ENCODE measurements at places on chromosomes 13 and 19. TPM values are rescaled to one million over a fixed set of nuclear protein-coding genes. Genes with fewer than 3 reads are reported as not detected.
A peak's percentile ranks its signal among the peaks of the same experiment; 100 is the strongest.

- H3K27me3 ChIP-seq = no peaks in the 10 kb centered on the region
- no peaks in the 10 kb centered on the region for H3K36me3 ChIP-seq
- H3K4me3 ChIP-seq = no peak overlapping the region
- H3K27ac ChIP-seq = no peak overlapping the region
- peak; percentile 80 for DNase-seq
- H3K4me1 ChIP-seq = peaks cover 1% of the 10 kb centered on the region
Observed at GRCh38 chr13:22967669-22968068, 213.1 kb upstream of the SGCG start.

DNA sequence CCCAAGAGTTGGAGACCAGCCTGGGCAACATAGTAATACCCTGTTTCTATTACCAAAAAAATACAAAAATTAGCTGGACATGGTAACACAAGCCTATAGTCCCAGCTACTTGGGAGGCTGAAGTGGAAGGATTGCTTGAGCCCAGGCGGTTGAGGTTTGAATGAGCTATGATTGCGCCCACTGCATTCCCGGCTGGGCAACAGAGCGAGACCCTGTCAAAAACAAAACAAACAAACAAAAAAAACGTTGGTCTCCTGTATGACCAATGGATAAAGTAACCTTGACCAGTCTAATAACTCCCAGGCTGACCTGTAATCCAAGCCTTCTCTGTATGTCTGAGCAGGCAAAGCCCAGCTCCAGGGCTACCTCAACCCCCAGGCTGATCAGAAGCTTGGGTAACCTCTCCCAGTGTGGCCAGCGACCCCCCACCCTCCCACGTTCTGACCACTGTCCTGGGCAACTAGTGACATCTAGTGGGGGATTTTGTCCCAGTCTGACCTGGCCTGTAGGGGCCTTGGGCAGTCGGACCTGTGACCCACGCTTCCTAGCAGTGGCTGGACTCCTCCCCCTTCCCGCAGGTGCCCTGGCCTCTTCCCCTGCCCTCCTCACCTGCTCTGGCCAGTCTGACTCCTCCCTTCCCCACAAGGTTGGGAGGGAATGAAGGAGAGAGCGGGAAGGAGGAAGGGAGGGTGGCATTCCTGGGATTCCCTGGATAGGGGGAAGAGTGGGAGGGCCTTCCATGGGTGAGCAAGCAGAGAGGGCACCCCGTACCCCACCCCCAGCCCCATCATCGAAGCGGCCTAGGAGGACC lies 1.0 kb upstream of the BCAM start:
- H3K27ac ChIP-seq = peak overlapping the region; percentile 51
- peaks cover 18% of the 10 kb centered on the region for H3K27me3 ChIP-seq
- H3K36me3 ChIP-seq = no peaks in the 10 kb centered on the region
- peaks cover 29% of the 10 kb centered on the region for H3K4me1 ChIP-seq
- DNase-seq = no peak

DNA sequence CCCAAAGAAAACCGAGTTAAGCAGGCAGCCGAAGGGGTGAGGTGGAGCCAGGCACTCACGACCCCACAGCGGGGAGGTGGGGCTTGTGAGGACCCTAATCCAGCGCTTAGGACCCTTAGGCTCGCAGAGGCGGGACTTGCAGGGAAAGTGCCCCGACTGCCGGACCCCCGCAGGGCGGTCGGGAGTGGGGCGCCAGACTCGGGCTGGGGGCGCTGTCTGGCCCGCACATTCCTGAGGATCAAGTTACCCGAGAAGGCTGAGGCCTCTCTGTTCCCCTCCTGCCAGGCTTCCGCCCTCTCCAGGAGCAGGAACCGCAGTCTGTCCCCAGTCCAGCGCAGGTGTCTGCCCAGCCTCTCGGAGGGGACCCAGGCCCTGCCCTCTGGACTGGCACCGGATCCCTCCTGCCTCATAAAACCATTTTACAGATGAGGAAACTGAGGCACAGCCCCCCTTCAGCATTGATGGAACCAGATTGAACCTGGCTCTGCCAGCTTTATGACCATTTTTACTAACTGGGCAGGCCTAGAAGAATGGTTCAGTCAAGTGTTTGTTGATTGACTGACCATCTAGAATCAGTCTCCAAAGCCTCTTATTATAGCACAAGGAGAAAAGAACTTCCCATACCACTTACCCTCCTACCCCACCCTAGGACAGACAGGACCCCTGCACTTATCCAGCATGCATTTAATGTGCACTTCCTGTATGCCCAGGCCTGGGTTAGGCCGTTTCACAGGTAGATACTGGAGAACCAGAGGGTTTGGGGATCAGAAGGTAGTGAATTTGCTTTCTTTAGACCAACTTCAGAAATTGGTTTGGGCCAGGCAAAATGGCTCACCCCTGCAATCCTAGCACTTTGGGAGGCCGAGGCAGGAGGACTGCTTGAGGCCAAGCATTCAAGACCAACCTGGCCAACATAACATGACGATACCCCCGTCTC lies 6.7 kb upstream of the JUND start:
- H3K27ac ChIP-seq = peak overlapping the region; percentile 68
- no peak overlapping the region for H3K4me3 ChIP-seq
- H3K4me1 ChIP-seq = peaks cover 52% of the 10 kb centered on the region
- no peaks in the 10 kb centered on the region for H3K36me3 ChIP-seq

DNA sequence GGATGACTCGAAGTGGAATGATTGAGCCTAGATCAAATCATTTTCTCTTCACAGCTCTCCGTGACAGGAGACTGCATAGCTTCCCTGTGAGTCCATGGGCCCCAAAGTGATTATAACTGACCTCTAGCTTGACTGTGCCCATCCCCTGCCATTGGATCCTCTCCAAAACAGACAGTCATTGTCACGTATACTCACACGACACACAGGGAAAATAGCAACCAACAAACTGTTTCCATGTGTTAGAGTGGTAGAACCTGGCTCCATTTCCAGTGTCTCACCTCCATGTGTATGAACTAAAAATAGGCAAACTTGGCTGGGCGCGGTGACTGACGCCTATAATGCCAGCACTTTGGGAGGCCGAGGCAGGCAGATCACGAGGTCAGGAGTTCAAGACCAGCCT lies 48.8 kb upstream of the NPAS1 start:
- H3K27me3 ChIP-seq = no peaks in the 10 kb centered on the region
- peak overlapping the region; percentile 93 for H3K27ac ChIP-seq
- no peak overlapping the region for H3K4me3 ChIP-seq
- H3K4me1 ChIP-seq = peaks cover 86% of the 10 kb centered on the region
- no peak for DNase-seq

- H3K27me3 ChIP-seq = no peaks in the 10 kb centered on the region
- no peaks in the 10 kb centered on the region for H3K36me3 ChIP-seq
- H3K27ac ChIP-seq = peak overlapping the region; percentile 27
Observed at GRCh38 chr19:55483706-55484592, 1.0 kb upstream of the NAT14 start.

- H3K27me3 ChIP-seq = no peaks in the 10 kb centered on the region
- peaks cover 6% of the 10 kb centered on the region for H3K4me1 ChIP-seq
- no peak for DNase-seq
- no peaks in the 10 kb centered on the region for H3K36me3 ChIP-seq
- no peak overlapping the region for H3K27ac ChIP-seq
Observed at GRCh38 chr13:91464336-91464735, 65.9 kb downstream of the GPC5 start.

- no peak for DNase-seq
- H3K36me3 ChIP-seq = peaks cover 11% of the 10 kb centered on the region
- peaks cover 19% of the 10 kb centered on the region for H3K4me1 ChIP-seq
Observed at GRCh38 chr19:58469241-58470013, 2.5 kb downstream of the ZNF324 start.

DNA sequence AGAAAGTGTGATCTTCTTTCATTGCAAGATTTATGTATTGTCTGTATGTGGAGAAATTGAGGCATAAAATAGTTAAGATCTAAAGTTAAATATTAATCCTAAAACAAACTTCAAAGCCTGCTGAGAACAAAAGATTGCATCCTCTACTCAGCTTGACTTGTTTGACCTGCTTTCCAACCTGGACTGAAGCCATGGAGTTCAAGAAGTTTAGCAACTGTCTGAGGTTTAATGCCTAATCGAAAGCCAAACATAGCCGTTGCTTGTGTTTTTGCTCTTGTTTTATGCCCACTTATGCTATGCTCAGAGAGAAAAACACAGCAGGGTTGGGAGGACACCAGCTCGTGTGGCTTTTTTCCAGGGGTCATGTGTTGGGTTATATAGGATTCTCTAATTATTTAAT lies 135.6 kb downstream of the NUFIP1 start:
- H3K36me3 ChIP-seq = no peaks in the 10 kb centered on the region
- H3K27ac ChIP-seq = no peak overlapping the region
- H3K4me1 ChIP-seq = peaks cover 7% of the 10 kb centered on the region
- no peak overlapping the region for H3K4me3 ChIP-seq
- no peak for DNase-seq

DNA sequence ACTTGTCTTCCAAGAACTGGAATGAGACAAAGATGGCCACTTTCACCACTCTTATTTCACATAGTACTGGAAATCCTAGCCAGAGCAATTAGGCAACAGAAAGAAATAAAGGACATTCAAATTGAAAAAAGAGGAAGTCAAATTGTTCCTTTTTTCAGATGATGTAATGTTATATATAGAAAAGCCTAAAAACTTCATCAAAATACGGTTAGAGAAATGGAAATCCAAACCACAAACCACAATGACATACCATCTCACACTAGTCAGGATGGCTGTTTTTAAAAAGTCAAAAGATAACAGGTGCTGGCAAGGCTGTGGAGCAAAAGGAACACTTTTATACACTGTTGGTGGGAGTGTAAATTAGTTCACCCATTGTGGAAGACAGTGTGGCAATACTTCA lies 113.3 kb upstream of the SPRY2 start:
- no peaks in the 10 kb centered on the region for H3K36me3 ChIP-seq
- DNase-seq = no peak
- H3K27me3 ChIP-seq = no peaks in the 10 kb centered on the region
- peaks cover 14% of the 10 kb centered on the region for H3K4me1 ChIP-seq
- no peak overlapping the region for H3K4me3 ChIP-seq

GRCh38 chr13:26584713-26585112 lies 27.2 kb downstream of the WASF3 start:
- peak overlapping the region; percentile 24 for H3K4me3 ChIP-seq
- H3K4me1 ChIP-seq = peaks cover 38% of the 10 kb centered on the region
- H3K27me3 ChIP-seq = no peaks in the 10 kb centered on the region

GRCh38 chr13:22162889-22163288 lies 492.0 kb downstream of the FGF9 start:
- H3K4me3 ChIP-seq = no peak overlapping the region
- H3K27ac ChIP-seq = no peak overlapping the region
- no peaks in the 10 kb centered on the region for H3K36me3 ChIP-seq
- H3K27me3 ChIP-seq = no peaks in the 10 kb centered on the region
- DNase-seq = no peak

DNA sequence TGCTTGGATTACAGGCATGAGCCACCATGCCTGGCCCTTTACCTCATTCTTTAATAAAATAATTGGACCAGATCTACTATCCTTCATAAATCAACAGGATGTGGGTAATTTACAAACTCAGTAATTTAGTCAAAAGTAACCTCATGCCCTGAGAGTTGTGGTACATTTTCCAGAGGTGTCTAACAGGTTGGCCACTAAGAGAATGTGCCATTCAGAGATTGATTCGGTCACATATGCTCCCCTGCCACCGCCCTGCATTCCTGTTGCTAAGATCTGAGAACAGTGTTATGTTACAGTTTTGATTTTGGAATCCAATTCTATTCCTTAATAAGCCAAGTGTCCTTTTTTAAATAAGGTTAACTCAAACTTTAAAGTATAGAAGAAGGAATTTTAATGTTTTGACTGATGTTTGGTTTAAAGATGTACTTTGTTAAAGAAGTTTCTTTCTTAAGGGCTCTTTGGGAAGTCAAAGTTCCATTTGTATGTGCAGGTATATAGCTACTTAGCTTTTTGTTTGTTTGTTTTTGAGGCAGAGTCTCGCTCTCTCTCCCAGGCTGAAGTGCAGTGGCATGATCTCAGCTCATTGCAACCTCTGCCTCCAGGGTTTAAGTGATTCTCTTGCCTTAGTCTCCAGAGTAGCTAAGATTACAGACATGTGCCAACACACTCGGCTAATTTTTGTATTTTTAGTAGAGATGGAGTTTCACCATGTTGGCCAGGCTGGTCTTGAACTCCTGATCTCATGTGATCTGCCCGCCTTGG lies 29.2 kb downstream of the PHF11 start:
- H3K4me3 ChIP-seq = no peak overlapping the region
- peaks cover 48% of the 10 kb centered on the region for H3K36me3 ChIP-seq
- H3K4me1 ChIP-seq = no peaks in the 10 kb centered on the region
- DNase-seq = no peak
- no peaks in the 10 kb centered on the region for H3K27me3 ChIP-seq
- H3K27ac ChIP-seq = no peak overlapping the region

- peak overlapping the region; percentile 16 for H3K27ac ChIP-seq
- no peak overlapping the region for H3K4me3 ChIP-seq
- no peaks in the 10 kb centered on the region for H3K27me3 ChIP-seq
- H3K36me3 ChIP-seq = no peaks in the 10 kb centered on the region
Observed at GRCh38 chr13:44810061-44810840, 179.0 kb downstream of the NUFIP1 start.

DNA sequence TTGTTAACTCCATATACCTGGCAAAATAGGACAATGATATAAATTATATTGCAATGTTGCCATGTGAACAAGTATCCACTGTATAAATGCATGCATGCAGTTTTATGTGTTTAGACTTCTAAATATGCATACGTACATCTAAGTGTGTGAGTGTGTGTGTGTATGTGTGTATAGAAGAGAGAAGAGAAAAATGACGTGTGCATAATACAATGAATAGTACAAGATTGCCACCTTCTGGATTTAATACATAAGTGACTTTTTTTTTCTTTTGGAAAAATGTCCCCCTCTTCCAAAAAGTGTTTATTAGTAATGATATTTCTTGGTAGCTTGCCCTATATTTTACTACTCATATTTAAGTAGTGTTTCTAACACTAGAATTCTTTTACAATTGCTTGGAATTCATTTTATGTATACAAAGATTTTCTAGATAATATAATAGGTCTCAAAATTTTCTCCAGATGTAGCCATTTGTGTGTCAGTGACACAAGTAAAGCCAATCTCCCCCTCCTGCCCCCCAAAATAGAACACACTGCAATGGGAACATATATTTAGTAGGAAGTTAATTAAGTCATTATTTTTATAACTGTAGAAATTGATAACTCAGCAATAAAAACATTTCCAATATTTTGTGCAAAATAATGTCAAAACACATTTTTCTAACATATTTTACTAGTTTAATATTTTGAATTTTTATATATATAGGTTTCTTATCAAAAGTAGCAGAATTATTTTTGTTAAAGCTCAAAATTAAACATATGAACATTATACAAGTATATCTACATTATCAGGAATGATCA lies 783.3 kb upstream of the ATXN8OS start:
- no peak overlapping the region for H3K27ac ChIP-seq
- DNase-seq = no peak
- H3K27me3 ChIP-seq = peaks cover 3% of the 10 kb centered on the region
- H3K4me1 ChIP-seq = no peaks in the 10 kb centered on the region
- H3K4me3 ChIP-seq = no peak overlapping the region

The UBE2L5 gene
- not detected for total RNA-seq

The SPIB gene
- total RNA-seq = not detected

The TUBA3C gene
- total RNA-seq = not detected

The SULT2B1 gene
- total RNA-seq = not detected

The FCGBP gene
- total RNA-seq = 0.21 TPM

The SUCLA2 gene
- total RNA-seq = 41.6 TPM

The ATP4A gene
- not detected for total RNA-seq

The RASIP1 gene
- 0.57 TPM for total RNA-seq
